ENCODE measurements at places on chromosomes 5 and 9. TPM values are rescaled to one million over a fixed set of nuclear protein-coding genes. Genes with fewer than 3 reads are reported as not detected.

- DNase-seq = no peak
These were observed 40.3 kb downstream of the DNAJB5 start for GRCh38 chr9:35029852-35030251.

DNA sequence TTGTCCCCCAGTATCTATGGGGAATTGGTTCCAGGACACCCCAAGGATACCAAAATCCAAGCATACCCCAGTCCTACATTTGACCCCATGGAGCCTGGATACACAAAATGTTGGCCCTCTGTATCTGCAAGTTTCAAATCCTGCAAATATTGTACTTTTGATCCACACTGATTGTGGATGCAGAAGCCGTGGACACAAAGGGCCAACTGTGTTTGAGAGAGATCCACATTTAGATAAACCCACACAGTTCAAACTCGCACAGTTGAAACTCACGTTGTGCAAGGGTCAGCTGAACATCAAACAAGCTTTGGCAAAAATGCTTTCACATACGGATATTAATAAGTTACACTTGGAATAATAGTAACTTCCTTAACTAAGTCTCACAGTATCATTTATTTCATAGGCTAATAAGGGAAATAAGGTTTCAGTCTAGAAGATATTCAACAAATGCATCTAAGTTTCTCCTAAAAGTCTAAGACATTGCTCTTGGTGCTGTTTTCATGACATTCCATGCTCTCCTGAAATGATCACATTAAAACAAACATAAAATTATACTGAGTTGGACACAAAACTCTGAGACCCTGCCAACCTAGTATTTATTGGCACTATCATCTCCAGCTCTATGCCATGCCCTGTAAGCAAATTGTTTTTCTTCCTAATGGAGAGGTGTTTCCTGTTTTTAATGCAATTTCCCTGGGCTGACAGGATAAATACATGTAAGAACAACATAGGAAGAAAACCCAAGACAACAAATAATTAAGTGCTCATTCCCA lies 32.3 kb downstream of the ACTL7A start:
- no peak for DNase-seq

DNA sequence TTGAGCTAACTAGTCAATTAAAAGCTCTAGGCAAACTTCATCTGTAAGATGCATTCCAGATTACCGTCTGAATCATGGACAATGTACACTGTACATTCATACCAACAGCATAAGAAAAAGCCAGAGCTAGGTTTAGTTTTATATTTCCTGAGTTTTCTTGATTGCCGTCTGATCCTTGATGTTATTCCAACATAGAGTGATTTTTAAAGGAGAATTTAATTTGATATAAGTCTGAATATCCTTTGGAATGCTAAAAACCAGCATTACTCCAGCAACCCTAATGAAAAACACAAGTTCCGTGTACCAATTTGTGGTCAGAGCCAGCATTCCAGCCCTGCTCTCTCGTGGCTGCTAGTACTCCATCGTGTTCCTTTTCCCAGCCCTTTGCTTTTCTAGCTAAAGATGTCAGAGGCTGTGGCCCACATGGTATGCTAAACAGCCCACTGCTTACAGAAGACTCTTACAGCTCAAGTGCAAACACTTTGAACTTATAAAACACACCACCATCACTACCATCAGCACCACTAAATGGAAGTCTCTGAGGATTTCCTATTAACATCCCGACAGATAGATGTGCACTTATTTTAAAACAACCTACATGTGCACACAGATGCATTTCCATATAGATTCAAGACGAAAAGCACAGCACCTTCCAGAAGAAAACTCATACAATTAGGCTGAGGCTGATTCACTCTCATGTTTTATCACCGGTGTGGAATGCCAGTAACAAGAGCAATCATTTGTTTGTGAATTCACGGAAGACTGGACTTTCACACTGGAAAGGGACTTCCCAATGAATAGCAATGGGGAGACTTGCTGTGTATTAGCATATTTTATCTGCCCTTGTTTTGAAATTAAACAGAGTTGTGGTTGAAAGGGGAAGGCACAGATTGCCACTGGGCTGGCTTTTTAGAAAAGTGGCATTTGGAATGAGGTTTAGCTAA lies 246.9 kb upstream of the GAS1 start:
- no peak for DNase-seq

GRCh38 chr5:92942762-92943161 lies 638.3 kb downstream of the NR2F1-AS1 start:
- no peak for DNase-seq

DNA sequence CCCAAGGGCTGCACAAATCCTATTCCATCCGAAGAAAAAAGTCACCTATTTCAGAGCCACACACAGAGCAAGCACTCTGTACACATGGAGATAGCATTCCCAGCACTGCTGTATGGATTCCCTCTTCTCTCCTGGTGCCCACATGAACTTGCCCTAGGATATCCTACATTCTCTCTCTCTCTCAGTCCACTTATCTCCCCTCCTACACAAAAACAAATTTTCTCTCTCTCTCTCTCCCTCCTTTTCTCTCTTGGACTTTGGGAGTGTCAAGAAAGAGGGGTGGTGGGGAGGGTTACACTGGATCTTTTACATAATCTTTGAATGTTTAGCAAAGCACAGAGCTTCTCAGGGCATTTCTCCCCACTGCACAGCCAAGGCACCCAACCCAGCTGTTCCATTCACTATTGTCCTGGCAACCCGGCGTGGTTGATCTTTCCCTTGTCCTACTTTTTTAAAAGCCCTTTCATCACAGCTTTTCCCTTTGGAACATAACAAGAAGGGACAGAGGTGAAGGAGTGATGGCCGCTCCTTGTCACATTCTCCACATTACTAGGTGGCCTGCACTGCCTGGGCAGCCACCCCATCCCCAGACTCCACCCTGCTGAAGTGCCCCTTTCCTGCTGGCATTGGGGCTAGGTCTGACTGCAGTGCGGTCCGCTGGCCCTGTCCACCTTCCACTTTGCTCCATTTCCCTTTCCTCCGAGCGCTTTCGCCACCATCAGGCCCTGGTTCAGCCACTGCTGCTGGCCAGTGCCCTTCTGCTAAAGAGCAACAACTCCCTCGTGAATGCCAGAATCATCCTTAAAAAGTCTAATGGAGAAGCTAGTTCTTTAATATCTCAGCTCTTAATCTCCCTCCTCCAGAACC lies 22.2 kb upstream of the SLC1A3 start:
- no peak for DNase-seq

TMEM171 gene
- not detected for total RNA-seq

LRRC14B gene
- 0.48 TPM for total RNA-seq

C9orf153 gene
- total RNA-seq = not detected
